ENCODE measurements at places on chromosomes 4 and X. TPM values are rescaled to one million over a fixed set of nuclear protein-coding genes. Genes with fewer than 3 reads are reported as not detected.

DNA sequence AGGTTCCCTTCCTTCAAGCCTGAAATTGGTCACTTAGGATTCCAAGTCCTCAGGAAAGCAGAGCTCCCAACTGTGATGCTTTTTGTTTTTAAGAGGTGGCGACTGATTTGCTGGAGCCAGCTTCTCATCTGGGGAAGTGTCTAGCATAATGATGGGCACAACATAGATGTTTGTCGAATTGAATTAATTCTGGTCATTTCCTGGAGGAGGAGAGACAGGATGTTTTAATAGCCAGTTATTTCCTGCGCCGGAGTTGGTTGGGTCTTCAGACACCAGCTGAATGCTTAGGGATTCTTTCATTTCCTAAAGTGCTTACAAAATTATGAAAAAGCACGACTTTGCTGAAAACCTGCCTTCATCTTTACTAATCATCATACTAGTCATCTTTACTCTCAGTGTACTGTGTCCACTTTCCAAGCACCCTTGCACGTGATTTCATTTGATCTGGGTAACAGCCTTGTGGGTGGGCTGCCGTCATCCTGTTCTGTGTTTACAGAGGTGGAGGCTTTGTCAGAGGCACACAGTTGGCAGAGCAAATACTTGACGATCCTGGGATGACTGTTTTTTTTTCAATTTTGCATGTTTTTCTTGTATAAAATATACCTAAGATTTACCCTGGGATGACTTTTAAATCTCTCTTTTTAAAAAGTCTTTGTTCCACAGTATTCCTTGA lies 49.5 kb downstream of the RGS12 start:
- DNase-seq: peak; percentile 72

DNA sequence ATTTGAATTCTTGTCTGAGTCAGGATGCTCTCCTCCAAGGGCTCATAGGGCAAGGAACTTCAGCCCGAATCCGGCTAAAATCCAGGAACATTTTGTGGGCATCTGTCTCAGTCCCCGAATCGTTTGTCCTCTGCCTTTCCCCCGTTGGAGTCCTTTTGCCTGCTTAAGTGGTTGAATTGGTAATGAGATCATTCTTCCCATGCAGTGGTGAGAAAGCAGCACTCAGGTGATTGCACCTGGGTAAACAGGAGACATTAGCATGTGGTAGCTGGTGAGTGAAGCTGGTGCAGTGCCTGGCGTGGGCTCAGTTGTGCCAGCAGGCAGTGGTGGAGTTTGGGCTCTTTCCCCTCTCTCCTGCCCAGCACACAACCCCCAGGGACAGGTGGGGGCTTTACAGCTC lies 61.9 kb upstream of the MTM1 start:
- no peak for DNase-seq

DNA sequence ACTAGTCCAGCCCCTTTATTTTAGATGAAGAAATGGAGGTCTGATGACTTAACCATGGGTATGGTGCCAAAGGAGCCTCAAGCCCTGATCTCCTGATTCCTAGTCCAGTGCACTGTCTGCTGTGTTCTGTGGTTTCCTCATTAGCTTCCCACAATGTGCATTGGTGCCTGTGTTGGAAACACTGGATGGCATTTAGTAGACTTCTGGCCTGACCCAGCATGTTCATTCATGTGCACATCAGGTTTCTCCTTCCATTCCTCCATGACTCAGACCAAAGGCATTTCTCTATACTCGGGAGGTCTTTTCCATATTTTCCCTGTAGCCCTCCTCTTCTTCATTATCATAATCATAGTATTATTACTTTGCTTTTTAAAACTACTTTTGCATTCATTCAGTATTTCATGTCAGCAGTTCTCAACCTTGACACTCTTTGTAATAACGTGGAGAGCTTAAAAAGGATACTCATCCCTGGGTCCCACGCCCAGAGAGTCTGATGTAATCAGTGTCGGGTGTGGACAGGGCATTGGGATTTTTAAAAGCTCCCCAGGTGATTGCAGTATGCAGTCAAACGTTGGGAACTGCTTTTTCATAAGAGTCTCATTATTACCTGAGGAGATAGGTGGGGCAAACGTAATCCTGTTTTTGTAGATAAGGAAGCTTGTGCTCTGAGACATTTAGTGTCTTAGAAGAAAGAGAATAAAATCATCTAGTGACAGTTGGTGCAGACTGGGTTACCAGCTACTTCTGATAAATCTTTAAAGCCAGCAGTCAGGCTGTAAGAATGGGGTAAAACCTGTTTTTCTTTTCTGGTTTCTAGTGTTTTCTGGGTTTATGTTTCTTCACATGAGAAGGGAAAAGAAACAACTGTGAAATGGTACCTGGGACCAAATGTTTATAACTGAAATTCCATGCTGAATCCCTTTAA lies 40.9 kb upstream of the XK start:
- DNase-seq: no peak

DNA sequence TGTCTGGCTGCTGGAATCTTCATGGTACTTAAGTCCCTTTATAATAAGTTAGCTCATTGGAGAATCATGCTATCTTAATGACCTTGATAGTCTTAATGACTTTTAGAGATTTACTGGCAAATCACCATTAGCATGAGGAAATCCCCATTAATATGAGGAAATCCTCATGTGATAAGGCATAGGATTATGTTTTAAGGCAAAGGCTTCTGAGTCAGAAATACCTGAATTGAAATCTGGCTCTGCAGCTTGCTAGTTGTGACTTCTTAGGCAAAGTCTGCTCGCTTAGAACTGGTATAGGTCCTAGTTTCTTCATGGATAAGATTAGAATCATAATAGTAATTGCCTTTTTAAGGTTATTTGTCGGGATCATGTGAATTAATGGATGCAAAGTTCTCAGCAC lies 190.2 kb upstream of the BANK1 start:
- DNase-seq: peak; percentile 60

- no peak for DNase-seq
Measured at GRCh38 chrX:113202601-113203000, 362.0 kb upstream of the AMOT start.

DNA sequence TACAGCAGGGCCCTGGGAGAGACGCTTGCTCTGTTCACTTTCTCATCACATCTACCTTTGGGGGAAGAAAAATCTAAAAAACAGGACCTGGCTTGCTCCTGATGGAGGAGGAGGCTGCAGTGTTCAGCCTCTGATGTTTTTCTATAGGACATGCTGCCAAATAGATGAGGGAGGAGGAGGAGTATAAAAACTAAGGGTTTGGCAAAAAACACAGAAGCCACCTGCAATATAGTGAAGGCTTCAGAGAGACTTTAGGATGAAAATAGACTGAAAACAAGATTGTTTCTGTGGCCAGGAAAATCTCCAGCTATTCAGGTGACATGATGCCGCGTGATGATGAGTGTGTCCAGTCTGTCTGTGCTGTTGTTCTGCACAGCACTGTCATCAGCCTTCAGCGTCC lies 160.6 kb downstream of the PTTG2 start:
- DNase-seq: no peak

- peak; percentile 13 for DNase-seq
Measured at GRCh38 chr4:176409627-176410026, 89.9 kb downstream of the SPCS3 start.

The REPS2 gene
- 1.7 TPM for total RNA-seq

The HTN1 gene
- not detected for total RNA-seq

Measured in fibroblast of the aortic adventitia (primary cell).